ENCODE measurements at places on chromosomes 13 and 19.

DNA sequence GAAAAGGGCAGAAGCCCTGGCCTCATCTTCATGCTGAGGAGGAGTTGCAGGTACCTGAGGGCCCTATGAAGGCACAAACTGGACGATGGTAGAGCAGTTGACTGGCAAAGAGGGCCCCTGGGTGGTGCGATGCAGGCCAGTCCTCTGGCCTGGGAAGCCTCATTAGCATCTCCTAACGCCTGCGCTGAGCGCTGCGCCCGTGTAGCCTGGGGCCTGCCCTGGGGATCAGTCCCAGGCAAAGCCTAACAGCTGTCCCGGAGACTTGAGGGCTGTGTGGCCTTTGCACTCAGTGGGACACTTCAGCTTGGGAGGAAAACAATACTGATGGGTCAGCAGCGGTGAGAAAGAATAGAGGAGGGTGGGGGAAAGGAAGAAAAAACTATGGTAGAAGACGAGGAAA lies 187.7 kb downstream of the RAP2A start:
- DNase-seq: no peak

DNA sequence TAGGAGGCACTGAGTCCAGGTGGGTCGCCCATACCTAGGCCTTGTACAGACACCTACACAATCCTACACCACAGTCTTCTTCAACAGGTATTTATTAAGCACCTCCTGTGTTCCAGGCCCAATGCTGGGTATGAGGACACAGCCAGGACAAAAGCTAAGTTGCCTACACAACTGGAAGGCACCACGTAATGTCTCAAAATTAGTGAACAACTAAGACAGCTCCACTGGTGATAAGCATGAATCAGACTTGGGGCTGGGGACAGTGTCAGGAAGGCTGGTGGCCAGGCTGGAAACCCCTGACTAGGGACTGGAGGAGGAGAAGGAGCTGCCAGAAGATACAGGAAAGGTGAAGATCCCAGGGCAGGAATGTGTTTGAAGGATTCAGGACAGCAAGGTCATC lies 2.4 kb downstream of the SMIM24 start:
- no peak for DNase-seq

DNA sequence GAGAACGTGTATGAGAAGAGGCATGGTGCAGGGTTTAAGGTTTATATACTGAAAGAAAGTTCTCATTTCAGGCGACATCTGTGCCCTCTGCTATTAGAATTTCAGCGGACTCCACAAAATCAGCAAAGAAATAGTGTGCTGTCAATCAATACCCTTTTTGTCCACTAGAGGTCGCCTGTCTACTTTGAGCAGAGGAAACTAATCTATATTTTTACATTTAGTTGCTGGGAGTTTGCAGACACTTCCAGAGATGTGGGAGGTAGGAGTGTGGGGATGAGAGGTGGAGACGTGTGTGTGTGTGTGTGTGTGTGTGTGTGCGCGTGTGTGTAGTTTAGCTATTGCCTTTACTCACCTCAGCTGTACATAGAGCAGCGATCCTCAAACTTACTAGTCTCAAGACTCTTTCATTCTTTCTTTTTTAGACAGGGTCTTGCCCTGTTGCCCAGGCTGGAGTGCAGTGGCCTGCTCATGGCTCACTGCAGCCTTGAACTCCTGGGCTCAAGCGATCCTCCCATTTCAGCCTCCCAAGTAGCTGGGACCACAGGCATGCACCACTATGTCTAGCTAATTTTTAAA lies 9.7 kb downstream of the INAFM1 start:
- DNase-seq: peak; percentile 79

DNA sequence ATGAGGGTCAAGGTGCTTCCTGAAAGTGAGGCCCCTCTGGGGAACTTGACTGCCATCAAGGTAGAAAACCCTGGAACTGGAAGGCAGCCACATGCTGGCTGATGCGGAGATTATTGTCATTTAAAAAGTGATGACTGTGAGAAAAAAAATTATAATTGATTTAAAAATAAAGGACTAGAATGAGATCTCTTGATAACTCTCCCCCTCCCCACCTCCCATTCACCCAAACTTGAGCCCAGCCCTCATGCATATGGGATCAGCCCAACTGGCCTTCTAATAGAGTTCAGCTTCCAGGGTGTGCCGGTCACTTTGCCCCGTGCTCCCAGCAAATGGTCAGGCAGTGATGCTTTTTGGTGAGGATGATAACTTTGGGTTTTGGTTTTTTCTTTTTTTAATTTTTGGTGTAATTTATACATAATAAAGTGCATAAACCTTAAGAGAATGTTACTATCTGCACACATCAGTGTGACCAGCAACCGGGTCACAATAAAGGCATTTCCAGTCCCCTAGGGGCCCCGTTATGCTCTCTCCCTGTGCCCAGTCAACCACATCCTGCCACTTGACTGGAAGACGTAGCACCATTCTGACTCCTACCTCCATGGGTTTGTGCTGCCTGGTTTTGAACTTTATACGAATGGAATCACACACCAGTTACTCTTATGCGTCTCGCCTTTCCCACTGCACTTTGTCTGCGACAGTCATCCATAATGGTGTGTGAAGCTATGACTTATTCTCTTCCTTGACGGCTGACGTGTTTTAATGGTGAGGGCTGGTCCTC lies 187.9 kb downstream of the USP12 start:
- no peak for DNase-seq

DNA sequence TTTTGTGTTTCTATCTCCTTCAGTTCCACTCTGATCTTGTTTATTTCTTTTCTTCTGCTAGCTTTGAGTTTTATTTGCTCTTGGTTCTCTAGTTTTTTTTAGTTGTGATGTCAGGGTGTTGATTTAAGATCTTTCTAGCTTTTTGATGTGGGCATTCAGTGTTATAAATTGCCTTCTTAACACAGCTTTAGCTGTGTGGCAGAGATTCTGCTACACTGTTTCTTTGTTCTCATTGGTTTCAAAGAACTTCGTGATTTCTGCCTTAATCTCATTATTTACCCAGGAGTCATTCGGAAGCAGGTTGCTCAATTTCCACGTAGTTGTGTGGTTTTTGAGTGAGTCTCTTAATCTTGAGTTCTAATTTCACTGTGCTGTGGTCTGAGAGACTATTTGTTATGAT lies 251.7 kb upstream of the HTR2A start:
- DNase-seq: no peak

GRCh38 chr13:44022196-44022595 lies 142.5 kb downstream of the LACC1 start:
- DNase-seq: no peak

DNA sequence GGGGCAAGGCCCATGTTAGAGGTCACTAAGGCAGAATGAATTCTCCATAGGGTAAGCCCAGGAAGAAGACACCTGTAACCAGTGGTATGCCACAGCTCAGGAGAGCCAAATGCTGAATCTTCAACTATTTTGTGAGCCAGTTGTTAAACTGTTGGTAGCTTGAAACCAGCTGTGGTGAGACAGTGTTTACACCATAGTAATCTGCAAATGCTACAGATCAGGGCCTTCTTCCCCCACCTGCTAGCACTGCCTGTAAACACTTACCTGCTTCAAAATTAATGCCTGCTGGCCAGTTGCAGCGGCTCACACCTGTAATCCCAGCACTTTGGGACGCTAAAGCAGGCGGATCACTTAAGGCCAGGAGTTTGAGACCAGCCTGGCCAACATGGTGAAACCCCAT lies 12.1 kb downstream of the FBXL12 start:
- DNase-seq: no peak

DNA sequence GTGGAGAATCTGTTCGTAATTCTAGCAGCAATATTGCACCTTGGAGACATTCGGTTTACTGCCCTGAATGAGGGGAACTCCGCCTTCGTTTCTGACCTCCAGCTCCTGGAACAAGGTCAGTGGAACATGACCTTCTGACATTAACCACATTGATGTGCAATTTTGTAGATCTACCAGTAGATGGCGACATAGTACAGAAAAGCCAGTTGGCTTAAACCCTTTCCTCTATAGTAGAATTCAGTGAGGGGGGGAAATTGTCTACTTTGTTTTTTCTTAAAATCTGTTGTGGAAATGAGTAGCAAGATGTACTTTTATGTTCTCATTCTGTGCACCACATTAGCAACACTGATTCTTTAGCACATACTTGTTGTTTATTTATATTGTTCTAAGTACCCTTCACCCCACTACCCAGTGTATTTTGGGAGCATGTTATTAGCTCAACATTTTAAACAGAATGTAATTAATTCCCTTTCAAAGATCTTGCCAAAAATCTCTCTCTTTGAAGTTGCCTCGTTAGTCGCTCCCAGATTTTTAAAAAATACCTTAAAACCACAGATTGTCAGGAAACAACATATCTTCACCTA lies 332.2 kb downstream of the MYO16 start:
- DNase-seq: peak; percentile 54

- no peak for DNase-seq
Observed at GRCh38 chr13:99757756-99758459, 213.7 kb downstream of the ZIC5 start.

DNA sequence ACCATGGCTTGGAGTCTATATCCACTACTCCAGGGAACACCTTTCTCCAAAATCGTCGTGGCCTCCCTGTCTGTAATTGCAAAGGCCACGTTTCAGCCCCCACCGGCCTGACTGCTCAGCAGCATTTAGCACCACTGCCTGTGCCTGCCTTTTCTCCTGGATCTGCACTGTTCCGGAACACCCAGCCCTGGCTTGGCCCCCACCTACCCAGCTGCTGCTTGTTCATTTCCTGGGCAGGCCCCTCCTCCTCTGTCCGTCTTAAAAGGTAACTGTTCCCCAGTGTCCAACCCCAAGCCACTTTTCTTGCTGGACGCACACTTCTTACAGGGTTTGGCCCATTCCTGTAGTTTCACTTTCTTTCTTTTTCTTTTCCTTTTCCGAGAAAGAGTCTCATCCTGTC lies 8.5 kb upstream of the SYT5 start:
- DNase-seq: no peak

DNA sequence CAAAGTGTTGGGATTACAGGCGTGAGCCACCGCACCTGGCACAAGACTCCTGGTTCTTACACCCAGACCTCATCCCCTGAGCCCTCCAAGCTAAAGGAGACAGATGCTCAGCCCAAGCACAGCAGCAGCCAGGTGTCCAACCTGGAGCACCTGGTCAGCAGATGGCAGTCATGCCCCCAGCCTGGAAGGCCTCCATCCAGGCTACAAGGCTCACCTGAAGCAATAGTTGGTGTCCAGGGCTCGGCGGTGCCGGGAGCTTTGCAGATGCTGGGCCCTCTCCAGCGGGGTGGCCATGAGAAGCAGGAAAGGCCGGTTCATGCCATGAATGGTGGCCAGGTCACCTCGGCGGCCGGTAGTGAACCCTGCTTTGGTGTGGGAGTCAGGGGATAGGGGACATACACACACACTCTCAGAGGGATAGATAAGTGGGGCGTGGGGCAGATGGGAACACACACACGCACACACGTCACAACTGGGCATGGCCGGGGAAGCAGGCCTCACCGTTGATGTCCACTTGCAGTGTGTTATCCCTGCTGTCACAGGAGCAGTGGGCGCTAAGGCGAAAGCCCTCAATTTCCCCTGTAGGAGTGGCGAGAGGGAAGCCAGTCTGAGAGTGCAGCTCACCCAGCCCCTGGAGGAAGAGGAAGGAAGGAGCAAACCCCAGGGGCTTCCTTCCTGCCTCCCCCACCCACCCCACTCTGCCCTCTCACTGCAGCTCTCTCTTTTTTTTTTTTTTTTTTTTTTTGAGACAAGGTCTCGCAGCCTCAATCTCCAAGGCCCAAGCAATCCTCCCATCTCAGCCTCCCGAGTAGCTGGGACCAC lies 11.8 kb downstream of the TGFB1 start:
- DNase-seq: no peak

- DNase-seq: no peak
Observed at GRCh38 chr13:113819731-113820715, 43.9 kb downstream of the GAS6 start.

GRCh38 chr19:41311072-41311471 lies 1.1 kb downstream of the CCDC97 start:
- no peak for DNase-seq

DNA sequence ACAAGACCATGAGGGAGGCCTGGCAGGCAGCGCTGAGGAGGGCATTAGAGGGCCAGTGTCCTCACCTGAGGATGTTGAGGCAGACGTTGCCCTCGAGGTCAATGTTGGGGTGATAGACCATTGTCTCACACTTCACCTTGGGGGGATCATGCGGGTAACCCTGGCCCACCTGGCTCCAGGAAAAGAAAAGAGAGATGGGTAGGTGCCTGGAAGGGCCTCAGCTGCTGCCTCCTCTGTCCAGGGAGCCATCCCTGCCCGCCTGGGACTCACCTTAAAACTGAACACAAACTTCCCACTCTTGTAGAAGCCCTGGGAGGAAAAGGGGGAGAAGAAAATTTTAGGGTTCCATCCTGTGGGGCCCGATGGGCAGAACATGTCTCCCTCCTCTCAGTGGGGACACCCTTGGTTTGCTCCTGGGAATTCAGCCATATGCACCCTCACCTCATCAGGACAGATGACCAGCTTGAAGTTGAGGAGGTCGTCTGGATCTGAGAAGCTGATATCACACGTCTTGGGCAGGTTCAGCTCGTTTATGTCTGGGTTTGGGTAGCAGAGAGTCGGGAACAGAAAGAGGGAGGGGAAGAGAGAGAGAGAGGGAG lies 1.7 kb downstream of the UBE2M start:
- no peak for DNase-seq

DNA sequence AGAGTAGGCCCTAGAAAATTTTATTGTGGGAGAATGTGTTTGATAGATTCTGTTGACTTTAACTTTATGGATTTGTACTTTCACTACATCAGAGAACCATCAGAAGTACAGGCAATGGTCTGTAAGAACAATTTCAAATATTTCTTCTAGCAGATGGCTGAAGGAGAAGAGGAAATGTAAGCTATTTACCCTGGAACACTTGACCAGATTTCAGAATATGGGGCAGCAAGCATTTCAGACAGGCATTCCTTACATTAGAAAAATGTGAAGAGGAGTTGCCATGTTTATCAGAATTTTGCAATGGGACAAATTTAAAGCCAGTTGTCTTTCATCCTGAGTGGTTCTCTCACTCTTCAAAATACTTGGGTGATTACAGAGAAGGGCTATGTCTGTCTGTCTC lies 7.5 kb downstream of the FRY start:
- no peak for DNase-seq

DNA sequence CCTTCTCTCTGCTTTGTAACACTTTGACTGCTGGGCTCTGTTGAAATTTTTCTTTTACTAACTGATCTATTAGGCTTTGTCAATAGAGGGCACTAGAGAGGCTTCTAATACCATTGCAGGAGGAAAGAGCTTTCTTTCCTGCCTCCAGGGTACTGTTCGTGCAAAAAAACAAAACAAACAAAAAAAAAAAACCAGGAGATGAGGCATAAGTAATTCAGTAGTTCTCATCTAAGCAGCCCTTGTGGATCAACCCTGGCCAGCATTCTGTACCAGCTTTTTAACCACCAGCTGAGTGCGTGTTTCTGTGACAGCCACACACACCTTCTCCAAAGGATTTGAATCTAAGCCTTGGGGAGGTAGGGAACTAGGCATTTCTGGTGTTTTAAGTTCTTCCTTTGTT lies 1707.6 kb upstream of the SLC10A2 start:
- no peak for DNase-seq

DNA sequence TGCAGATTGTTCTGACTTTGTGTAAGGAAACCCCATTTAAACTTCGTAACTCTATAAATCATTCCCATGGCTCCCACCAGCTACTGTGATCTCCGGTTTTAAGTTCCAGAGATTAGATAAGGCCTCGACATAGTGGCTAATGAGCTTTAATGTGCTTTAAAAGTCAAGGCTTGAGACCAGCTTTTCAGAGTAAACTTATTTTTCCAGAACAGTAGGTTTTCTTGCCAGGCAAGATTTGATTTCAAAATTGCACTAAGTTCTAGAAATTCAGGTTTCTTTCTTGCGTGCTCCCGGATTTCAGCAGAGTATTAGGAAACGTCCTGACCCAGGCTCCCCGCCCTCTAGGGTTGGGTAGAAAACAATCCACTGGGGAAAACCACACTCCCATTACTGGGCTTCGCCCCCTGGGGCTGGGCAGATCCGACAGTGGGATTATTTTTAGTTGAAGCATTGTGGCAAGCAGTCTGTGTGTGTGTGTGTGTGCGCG lies 43.3 kb downstream of the CRYL1 start:
- no peak for DNase-seq

All from CD4-positive, alpha-beta T cell treated with Interleukin-2 at 100 ng/mL for 4 hours (primary cell).